ENCODE measurements at places on chromosomes 5 and 9.

DNA sequence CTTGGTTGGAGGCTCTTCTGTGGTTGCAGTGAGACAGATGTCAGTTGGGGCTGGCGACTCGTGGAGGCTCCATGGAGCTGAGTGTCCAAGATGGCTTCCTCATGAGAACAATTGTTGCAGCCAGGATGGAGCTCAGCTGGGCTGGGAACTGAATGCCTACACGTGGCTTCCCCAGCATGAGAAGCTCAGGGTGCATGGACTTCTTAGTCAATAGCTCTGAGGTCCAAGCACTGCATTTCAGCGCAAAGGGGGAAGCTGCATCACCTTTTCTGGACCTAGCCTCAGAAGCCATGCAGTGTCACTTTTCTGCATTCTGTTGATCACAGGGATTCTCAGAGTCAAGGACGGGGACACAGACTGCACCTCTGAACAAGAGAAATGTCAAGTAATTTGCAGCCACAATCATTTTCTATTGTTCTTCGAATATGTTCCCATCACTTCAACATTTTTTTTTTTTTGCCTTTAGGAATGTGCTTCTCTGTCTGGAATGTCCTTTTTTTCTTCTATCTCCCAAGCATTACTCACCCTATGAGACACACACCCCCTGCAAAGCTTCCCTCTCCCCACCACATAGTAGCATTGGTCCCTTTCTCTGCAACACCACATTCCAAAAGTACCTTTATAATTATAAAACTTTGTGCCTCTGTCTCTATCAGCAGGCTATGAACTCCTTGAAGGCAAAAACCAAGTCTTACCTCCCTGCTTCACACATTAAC is 57.5 kb upstream of the STK32A start:
- no peak for ATAC-seq

- no peak for ATAC-seq
These were observed 14.5 kb downstream of the FKTN start for GRCh38 chr9:105572455-105572854.

GRCh38 chr9:131284856-131285255 is 4.7 kb upstream of the PLPP7 start:
- ATAC-seq: no peak

DNA sequence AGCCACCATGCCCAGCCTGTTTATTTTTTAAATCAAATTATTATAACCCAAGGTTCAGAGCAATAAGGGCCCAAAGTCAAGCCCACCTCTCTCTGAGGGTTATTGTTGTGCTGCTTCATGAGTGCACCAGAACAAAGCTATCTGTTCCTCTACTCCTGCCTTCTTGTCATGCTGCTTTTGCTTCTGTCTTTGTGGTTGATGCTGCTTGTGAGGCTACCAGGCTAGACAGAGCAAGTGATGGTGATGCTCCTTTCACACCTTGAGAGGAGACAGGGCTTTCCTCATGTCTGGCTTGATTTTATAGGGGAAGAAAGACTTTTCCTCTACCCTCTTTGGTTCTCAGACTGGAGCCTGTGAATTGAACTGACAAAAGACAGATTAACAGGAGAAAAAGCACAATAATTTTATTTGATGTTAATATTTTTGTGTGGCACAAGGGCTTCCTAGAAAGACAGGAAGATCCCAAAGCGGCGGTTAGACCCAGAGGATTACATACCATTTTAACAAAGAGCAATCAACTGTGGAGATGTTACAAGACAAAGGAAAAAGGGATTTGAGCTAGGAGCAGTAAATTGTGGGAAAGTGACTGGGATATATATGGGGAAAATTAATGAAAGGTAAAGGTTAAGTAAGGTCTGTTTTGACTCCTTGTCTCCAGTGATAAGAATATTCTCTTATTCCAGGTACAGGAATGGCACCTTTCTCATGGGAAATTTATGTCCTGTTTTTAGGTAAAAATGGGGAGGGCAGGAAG is 4.4 kb upstream of the CD180 start:
- no peak for ATAC-seq

DNA sequence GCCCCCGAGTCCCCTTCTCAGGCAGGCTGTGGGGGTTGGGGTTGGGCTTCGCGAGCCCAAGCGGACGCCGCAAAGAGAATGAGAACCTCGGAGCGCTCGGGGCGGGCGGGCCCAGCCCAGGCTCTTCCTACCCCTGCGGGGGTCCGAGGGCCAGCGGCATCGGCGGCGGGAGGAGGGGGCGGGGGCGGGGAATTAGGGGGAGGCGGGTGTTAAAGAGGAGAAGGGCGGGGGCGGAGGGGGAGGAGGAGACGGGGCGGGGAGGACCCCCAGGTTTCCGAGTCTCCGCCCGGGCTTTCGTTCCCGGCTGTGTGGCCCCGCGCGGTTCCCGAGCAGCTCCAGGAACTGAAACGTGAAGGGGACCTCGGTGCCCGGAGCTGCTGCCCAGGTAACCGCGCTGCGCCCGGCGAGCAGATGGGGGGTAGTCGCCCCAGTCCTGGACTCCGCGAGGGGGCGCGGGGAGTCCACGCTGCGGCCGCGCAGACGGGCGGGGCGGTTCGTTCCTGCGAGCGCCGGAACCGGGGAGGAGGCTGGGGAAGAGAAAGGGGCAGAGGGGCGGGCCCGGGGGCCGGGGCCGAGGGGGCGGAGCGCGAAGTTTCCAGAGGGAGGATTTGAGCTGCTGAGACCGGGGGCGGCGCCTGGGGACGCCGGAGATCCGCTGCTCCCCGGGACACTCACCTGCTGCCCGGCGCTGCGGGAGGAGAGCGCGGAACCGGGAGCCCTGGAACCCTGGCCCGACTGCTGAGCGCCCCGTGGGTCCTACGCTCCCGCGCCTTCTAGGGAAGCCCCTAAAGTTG is 38.4 kb upstream of the PLEKHG4B start:
- peak; percentile 77 for ATAC-seq

- no peak for ATAC-seq
These were observed 115.2 kb downstream of the GCNT1 start for GRCh38 chr9:76573905-76574760.

- no peak for ATAC-seq
These were observed 12.1 kb downstream of the CDK5RAP2 start for GRCh38 chr9:120567874-120568273.

DNA sequence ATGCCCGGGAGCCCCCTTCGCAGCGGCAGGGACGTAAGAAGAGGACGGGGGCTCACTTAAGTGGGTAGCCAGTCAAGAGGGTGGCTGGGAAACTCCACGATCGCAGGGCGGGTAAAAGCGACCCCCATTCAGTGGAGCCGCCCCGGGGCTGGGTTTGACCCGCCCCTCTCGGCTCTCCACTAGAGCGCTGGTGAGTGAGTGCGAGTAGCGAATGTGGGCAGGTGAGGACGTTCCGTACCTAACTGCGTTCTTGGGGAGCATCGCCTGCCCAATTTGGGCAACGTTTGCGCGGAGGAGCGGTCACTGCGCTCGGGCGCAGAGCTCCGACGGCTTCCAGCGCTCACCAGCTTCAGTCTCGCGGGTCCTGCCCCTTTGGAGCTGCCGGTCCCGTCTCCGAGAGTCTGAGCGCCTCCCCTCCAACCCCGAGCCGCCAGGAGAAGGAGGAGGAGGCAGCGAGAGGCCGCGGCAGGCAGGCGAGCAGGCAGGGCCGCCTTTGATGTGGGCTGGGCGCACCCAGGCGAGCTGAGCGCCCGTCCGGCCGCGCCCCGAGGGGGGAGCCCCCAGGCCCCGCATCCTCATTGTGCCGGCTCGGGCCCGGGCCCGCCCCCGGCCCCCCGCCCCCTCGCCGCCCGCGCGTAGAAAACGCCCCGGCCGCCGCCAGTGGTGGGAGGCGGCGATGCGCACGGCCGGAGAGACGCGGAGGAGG is at the start of gene FGF18:
TSS of gene FGF18 (plus strand) at position 666 of the 706 bp plus-strand sequence. CDS start 553 bp downstream, outside the sequence.
- ATAC-seq: peak; percentile 62

- no peak for ATAC-seq
These were observed 241.6 kb downstream of the KIAA0825 start for GRCh38 chr5:94376672-94377345.

DNA sequence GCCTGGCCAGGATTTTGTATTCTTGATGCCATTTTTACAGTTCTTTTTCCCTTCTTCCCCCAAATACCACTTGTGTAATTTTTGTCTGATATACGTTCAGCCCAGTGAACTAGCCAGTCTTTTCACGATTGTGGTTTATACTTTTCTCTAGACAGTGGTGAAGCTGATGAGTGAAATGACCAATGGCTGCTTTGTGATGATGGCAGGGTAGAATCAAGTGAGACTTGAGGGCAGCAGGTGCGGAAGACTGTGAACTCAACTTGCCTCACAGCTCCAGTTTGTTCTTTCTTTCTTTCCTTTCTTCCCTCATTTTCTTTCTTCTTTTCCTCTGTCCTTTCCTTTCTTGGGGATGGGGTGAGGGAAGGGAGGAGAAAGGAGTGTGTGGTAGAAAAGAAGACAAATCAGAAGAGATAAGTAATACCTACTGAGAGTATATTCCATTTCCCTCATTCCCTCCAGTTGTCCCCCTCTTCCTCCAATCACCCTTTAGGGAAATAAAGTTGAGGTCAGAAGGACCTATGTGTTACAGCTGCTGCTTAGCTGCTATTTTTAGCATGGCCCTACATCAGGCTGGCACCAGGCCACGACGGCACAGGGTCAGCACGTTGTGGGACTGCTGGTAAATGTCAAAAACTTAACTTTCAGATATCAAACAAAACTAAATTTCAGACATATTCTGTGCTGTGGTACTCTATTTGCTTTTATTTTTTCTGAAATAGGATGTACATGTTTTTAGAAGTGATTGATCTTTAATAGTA is 12.3 kb downstream of the ZSWIM6 start:
- peak; percentile 44 for ATAC-seq

DNA sequence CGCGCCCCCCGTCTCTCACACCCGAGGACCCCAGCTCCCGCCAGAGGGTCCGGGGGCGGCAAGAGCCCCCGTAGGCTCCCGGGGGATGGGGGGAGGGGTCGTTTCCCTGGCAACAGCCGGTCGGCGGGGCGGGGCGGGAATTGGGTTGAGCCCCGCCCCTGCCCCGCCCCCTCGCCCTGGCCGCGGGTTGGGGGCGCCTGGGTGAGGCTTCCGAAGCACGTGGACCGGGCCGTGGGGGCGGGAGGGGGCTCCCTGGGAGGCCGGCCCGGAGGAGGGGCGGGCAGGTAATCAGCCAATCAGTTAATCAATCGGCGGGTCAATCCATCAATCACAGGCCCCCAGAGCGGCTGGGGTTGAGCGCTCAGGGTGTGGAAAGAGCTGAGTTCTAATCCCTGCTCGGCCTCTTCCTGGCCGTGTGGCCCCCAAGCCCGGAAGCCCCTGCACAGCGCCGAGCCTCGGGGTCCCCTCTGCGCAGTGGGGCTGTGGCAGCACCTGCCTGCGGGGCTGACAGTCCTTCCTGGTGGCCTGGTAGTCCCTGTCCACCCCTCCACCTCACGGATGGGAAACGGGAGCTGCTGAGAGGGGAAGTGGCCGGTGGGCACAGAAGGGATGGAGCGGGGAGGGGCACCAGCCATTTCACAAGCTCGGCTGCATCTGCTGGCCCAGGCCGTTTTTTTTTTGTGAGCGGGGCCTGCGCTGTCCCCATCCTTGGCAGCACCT is 174.2 kb upstream of the IER5L start:
- peak; percentile 44 for ATAC-seq

- no peak for ATAC-seq
These were observed 246.8 kb upstream of the PRDM9 start for GRCh38 chr5:23260621-23261020.

- ATAC-seq: no peak
These were observed 11.4 kb upstream of the GRIN1 start for GRCh38 chr9:137127301-137128157.

- ATAC-seq: peak; percentile 87
These were observed 95.0 kb upstream of the PCSK1 start for GRCh38 chr5:96527768-96528661.

- no peak for ATAC-seq
These were observed 66.8 kb downstream of the FCHO2 start for GRCh38 chr5:73022471-73023169.

DNA sequence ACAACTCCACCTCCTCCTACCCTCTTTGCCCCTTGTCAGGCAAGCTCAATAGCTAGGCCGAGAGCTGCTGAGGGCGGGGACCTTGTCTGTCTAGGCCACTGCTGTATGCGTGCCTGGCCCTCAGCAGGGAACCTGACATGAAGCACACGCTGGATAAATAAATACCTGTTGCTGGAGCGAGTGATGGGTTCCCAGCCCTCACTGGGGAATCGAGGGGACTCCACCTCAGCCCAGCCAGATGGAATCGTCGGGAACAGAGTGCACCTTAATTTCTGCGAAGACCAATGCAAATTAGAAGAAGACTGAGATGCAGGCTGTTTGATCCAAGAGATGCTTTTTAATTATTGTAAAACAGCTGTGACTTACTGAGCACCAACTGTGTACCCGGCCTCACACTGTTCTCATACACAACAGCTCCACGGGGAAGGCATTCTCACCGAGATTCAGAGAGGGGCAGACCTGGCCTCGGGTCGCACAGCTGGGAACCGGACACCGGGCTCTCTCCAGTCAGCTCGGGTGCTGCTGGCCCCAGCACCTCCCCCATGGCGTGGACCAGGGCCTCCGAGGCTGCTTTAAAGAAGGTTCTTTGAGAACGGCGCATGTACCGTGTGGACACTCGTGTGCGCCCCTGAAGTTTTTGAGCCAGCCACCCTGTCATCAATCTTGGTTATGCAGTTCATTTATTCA is 109.7 kb upstream of the IER5L start:
- ATAC-seq: no peak

DNA sequence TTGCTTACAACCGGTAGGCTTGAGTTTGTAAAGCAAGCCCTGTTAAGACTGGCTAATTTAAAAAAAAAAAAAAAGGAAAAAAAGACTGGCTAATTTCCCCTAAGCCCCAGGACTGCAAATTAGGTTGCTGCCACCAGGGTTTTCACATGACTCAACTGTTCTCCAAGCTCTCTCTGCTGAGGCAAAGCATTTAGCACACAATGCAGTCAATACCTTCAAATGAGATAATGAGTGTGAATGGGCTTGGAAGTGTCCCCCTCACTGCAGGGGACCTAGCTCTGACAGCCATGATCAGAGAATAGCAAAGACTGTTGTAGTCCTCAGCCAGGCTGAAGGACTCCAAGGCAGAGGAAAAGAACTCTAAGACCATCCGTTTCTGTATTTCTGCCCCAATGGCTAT is 42.8 kb upstream of the ZSWIM6 start:
- peak; percentile 41 for ATAC-seq

DNA sequence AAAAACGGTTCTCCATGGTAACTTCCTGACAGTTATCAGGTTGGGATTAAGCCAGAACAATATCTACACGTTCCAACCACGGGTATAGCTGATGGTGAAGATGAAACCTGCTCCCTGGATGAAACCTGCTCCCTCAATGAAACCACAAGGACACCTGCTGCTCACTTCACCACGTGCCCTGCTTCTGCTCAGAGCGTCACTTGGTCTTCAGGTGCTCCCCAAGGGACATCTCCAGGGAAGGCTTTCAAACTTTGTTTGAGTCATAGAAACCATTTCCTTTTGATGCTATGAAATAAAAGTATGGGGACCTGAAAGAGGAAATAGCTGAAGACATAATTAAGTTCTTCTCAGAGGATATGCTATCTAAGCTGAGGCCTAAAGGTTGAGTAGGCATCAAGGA is 242.4 kb downstream of the MED10 start:
- ATAC-seq: no peak

GRCh38 chr9:126490871-126491567 is 122.7 kb upstream of the LMX1B start:
- ATAC-seq: peak; percentile 50

DNA sequence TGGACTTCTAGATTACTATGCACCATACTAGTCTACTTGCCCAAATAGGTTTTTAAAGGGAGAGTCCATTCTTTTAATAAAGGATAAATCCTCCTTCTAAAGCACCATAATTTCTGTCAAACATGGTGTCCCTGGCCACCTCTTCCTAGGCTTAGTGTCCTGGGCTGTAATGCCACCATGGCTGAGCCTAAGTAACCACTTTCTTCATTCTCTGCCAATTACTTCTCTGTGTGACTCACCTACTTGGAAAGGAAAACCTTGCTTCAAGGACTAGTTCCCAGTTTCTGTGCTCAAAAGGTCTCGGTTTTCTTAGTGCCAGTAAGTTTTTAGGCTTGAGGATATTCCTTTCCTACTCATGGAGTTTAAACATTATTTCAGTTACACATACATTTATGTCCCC is 273.4 kb downstream of the DENND1A start:
- no peak for ATAC-seq

All from motor neuron (in vitro differentiated cells).